Heart left ventricle (tissue), 16 donors: ENCODE measurements at places on chromosomes 11 and 22.

GRCh38 chr11:19326499-19326898 is 85.8 kb upstream of the E2F8 start:
- no peak for DNase-seq

- DNase-seq, result no peak
These were observed 151.1 kb upstream of the CHORDC1 start for GRCh38 chr11:90373971-90374370.

DNA sequence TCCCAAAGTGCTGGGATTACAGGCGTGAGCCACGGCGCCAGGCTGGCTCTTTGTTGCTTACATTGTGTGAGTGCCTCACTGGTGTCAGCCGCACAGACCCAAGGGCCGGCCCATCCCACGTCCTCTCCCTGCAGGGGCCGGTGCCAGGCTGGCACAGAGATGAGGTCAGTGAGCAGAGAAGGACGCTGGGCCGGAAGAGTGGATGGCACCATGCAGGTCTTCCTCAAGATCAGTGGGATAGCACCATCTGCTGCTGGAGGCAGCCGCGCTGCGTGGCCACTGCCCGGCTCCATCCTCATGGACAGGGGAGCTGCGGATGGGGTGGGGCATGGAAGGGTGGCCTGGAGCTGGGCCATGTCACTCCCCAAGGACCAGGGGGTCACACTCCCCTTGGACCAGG is 22.0 kb upstream of the FGF4 start:
- no peak for DNase-seq

- no peak for DNase-seq
These were observed 87.4 kb upstream of the CHORDC1 start for GRCh38 chr11:90310210-90310609.

DNA sequence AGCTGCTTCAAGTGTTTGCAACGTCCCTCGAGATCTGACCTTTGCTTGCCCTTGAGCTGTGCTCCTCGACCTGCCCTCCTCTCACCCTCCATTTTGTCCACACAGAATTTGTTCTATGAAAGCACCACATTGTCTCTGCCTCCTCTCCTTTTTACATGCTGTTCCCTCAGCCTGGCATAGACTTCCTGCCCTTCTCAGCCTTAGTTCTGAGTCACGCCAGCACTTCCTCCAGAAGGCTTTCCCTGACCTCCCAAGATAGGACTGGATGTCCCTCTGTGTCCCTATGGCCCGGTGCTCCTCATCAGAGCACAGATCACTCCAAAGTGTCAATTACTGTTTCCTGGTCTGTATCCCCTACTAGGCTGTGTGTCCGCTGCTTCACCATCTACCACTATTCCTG is 16.2 kb downstream of the JHY start:
- DNase-seq, result no peak

- no peak for DNase-seq
These were observed 48.8 kb downstream of the CWF19L2 start for GRCh38 chr11:107408762-107409211.

DNA sequence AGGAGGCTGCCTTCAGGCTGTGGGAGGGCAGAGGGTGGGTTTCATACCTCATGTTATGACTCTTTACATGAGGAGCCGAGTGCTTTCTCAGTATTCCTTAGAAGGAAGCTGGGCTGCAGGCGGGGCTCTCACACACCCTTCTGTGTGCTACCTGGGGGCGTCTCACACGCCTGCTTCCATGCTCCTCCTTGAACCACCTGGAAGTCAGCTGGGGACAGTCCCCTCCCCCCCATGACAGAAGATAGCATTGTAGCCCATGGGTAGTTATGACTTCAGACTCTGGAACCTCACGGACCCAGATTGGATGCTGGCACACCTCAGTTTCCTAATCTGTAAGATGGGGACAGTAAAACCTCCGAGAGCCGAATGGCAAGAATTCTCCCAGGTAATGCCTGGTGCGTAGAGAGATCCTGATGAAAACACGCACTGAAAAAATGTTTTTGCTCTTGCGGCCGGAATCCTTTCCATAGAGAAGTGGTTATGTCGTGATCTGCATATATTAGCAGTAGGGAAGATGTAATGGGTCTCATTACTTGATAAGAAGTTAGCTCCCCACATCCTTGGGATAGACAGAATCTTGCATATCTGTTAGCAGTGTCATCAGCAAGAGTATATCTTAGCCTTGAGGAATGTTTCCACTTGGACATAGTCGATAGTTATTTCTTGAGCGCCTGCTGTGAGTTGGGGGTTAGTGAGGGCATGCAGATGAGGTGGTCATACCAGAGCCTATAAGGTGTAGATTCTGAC is 4.9 kb downstream of the DAGLA start:
- DNase-seq, result no peak

GRCh38 chr11:8329336-8329735 is 65.7 kb upstream of the LMO1 start:
- DNase-seq, result peak; percentile 26

GRCh38 chr22:47811971-47812370 is 1049.5 kb downstream of the TBC1D22A start:
- DNase-seq, result no peak

GRCh38 chr11:35387111-35387982 is 32.0 kb downstream of the SLC1A2 start:
- DNase-seq, result no peak
